Muscle of leg (tissue), 16 donors: ENCODE measurements at places on chromosomes 3 and 15. TPM values are rescaled to one million over a fixed set of nuclear protein-coding genes. Genes with fewer than 3 reads are reported as not detected.

SUCNR1 gene
- 0.04 TPM for total RNA-seq

NECTIN3 gene
- 35.1 TPM for total RNA-seq

- no peaks in the 10 kb centered on the region for H3K4me1 ChIP-seq
- DNase-seq = peak; percentile 86
- H3K36me3 ChIP-seq = no peaks in the 10 kb centered on the region
- no peaks in the 10 kb centered on the region for H3K27me3 ChIP-seq
- no peak overlapping the region for H3K4me3 ChIP-seq
These were observed 574.0 kb downstream of the RBMS3 start for GRCh38 chr3:29854821-29855220.

GRCh38 chr15:58546635-58547627 lies 115.1 kb downstream of the LIPC start:
- no peaks in the 10 kb centered on the region for H3K36me3 ChIP-seq
- no peak overlapping the region for H3K27ac ChIP-seq
- DNase-seq = peak; percentile 49
- peaks cover 44% of the 10 kb centered on the region for H3K4me1 ChIP-seq
- no peak overlapping the region for H3K4me3 ChIP-seq

- peaks cover 46% of the 10 kb centered on the region for H3K4me1 ChIP-seq
- no peak for DNase-seq
- H3K4me3 ChIP-seq = peak overlapping the region; percentile 51
- no peaks in the 10 kb centered on the region for H3K27me3 ChIP-seq
- no peaks in the 10 kb centered on the region for H3K36me3 ChIP-seq
- no peak overlapping the region for H3K27ac ChIP-seq
These were observed 2.5 kb downstream of the KLF13 start for GRCh38 chr15:31328969-31329639.

TRPM1 gene
- total RNA-seq = not detected

DNA sequence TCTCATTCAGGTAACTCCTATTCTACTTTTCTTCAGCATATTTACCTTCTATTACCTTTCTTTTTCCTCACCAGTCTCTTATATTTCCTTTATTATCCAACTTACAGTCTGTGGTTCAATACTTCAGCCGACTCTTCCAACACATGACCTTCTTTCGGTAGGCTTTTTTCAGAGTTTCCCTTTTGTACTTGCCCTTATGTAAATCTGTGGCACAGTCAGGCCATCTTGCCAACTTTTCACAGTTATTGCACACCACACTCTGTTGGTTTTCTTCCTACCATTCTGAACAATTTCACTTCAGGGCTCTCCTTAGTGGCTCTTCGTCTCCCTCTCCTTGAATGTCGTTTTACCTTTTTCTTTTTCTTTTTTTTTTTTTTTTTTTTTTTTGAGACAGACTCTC lies 427.8 kb downstream of the LPP start:
- no peaks in the 10 kb centered on the region for H3K27me3 ChIP-seq
- no peak overlapping the region for H3K27ac ChIP-seq
- H3K36me3 ChIP-seq = no peaks in the 10 kb centered on the region
- DNase-seq = no peak
